ENCODE measurements at places on chromosomes 11 and 22.

DNA sequence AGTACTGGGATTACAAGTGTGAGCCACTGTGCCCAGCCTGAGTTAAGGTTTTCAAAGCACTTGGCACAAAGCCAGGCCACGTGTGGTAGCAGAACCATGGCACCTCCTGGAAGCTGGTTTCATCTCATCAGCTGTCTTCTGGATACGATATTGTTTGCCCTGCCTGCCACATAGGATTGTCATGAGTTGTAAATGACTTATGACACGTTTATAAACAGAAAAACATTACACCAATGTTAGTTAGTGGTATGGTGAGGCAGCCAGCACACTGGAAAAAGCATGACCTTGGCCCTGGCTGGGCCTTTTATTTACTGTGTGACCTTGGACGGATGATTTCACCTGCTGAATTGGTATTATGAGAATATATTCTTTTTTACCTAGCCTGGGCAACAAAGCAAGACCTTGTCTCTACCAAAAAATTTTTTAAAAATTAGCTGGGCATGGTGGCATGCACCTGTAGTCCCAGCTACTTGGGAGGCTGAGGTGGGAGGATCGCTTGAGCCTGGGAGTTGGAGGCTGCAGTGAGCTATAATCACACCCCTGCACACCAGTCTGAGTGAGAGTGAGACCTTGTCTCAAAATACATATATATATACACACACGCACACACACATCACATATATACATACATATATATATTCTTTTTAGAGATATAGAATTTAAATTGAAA lies 24.0 kb upstream of the MYH9 start:
- DNase-seq: no peak

DNA sequence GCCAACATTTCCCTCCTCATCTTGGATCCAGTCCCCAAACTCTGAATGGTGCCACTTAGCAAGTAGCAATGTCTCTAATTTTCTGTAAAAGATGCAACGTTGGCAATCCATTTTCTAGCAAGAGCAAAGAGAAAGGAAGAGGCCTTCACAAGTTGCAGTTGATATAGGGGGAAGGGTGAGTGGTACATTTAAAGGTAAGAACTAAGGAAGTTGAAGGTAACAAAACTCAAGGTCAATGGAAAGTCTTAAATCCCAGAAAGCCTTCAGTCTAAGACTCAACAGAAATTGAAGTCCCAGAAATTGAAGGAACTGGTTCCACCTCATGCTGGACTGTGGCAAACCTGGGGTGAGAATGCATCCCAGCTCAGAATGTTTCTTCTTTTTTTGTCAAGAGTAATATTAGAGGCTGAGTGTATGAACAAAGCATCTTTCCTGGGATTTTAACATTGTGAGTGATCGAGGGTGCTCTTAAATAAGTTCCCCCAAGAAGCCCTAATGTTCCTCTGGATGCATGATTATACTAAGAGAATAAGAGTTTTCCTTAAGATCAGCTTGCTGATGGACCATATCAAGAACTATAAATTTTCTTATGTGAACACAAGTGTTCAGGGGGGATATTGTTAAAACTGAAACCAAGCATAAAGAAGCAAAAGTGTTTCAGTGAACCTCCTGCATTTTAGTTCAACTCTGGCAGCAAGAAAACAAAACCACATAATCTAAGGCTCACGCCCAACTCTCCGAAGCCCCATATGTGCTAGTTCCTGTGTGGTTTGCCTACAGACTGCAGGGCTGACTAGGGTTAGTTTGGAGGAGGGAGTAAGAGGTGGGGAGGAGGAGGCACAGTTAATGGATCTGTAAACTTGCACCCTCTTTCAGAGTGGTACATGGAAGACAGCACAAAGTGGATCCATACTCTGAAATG lies at the start of gene GRAP2:
Gene GRAP2 (plus strand): TSS at position 779 of the 922 bp plus-strand sequence. CDS start 46,023 bp downstream, outside the sequence.
- DNase-seq: no peak

DNA sequence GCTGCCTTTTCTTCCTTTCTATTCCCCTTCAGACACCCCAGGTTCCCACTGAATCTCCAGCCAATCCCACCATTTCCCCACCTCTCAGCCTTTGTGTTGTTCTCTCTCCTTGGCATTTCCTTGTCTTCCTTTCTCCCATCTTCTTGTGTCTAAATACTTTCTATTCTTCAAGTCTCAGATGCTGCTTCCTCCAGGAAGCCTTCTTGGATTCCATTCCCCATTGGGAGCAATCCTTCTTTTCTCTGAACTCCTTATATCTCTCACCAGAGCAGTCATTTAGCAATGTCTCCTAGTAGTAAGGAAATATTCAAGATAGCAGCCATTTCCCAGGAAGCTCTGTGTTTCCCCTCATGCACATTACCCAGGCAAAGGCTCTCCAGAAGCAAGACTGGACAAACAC lies 15.4 kb downstream of the YPEL4 start:
- no peak for DNase-seq

GRCh38 chr11:65968600-65969482 lies 7.3 kb downstream of the SART1 start:
- no peak for DNase-seq

DNA sequence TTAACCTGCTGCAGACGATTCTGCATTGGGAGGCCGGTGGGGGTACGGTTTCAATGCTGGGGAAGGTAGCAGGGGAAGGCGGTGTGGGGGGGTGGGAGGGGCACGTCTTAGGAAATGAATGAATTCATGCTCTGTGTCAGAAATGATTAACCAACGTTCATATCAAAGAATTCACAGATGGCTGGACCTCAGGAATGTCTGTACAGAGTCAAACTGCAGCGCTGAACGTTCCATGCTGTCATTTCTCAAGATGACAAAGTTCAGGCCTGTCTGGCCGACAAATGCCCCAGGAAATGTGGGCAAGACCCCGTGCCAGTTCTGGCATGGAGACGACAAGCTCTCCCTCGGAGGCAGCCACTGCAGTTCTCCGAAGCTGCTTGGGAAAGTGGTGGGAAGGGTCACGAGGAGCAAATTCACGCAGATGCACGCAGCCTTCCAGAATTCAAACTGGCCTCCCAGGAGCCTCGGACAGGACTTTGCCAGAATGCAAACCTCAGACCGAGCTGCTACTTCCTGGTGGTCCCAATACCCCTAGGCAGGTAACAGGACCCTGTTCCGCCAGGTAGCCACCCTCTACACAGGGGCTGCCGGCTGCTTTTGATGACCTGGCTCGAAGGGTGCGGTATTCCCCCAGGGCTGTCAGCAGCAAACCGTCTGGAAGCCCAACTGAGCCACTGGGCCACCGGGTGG lies 81.5 kb downstream of the TRMU start:
- no peak for DNase-seq

- no peak for DNase-seq
Observed at GRCh38 chr22:49629586-49630447, 197.9 kb downstream of the BRD1 start.

GRCh38 chr11:65381716-65382032 lies 772 bp downstream of the SLC25A45 start:
- DNase-seq: no peak

DNA sequence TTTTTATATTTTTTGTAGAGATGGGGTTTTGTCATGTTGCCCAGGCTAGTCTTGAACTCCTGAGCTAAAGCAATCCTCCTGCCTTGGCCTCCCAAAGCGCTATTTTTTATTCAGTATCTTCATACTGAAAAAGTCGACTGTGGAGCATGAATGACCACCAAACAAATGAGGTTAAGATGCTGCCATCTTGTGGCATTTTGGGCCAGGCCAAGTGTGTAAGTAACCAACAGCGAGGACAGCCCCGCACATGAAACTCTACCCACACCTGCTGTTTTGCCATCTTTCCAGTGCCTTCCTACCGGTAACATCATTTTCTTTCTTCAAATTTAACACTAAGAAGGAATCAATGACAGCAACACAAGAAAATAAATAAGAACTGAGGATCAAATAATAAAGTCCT lies 32.2 kb upstream of the AQP11 start:
- DNase-seq: no peak

DNA sequence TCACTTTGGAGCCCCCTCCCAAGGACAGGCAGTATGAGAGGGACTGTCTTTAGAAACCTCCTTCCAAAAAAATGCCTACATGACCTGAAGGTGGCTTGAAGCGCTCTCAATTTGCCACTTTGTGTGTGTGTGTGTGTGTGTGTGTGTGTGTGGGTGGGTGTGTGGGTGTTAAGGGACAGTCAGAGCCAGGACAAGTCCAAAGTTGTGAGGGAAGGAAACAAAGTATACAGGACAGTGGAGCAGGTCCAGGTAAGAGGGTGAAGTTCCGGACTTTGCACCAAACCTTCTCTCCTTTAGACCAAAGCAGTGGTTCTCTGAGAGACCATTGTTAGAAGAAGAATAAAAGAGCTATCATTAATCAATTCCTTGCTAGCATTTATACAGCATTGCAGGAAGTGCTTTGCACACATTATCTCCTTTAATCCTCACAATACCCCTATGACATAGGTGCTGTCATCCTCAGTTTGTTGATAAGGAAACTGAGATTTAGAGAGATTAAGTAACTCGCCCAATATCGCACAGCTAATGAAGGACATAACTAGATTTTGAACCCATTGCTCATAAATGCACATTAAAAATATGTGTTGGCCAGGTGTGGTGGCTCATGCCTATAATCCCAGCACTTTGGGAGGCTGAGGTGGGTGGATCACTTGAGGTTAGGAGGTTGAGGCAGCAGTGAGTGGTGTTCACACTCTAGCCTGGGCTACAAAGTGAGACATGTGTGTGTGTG lies 12.4 kb upstream of the SLC5A1 start:
- no peak for DNase-seq

GRCh38 chr11:3926458-3927095 lies 71.1 kb downstream of the STIM1 start:
- no peak for DNase-seq

DNA sequence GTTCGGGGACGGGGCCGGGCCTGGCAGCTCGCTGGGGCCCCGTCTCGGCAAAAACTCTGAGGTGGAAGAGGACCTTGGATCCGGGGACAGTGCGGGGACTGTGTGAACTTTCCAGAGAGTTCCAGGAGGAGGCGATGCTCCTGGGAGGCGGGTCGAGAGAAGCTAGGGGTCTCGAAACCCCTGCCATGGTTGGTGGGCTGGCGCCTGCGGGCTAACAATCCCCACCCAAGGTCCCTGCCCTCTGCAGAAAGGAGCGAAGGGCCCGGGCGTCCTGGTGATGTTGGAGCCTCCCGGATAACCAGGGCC lies 4.7 kb upstream of the GRK2 start:
- DNase-seq: no peak

- no peak for DNase-seq
Observed at GRCh38 chr11:6377902-6378639, 12.2 kb upstream of the SMPD1 start.

- no peak for DNase-seq
Observed at GRCh38 chr11:26914968-26915367, 78.9 kb upstream of the FIBIN start.

GRCh38 chr11:113440816-113441215 lies 34.4 kb downstream of the DRD2 start:
- no peak for DNase-seq

GRCh38 chr22:32323513-32324164 lies 34.0 kb upstream of the RFPL3 start:
- DNase-seq: no peak

- DNase-seq: no peak
Observed at GRCh38 chr11:69089258-69089657, 40.5 kb downstream of the TPCN2 start.

DNA sequence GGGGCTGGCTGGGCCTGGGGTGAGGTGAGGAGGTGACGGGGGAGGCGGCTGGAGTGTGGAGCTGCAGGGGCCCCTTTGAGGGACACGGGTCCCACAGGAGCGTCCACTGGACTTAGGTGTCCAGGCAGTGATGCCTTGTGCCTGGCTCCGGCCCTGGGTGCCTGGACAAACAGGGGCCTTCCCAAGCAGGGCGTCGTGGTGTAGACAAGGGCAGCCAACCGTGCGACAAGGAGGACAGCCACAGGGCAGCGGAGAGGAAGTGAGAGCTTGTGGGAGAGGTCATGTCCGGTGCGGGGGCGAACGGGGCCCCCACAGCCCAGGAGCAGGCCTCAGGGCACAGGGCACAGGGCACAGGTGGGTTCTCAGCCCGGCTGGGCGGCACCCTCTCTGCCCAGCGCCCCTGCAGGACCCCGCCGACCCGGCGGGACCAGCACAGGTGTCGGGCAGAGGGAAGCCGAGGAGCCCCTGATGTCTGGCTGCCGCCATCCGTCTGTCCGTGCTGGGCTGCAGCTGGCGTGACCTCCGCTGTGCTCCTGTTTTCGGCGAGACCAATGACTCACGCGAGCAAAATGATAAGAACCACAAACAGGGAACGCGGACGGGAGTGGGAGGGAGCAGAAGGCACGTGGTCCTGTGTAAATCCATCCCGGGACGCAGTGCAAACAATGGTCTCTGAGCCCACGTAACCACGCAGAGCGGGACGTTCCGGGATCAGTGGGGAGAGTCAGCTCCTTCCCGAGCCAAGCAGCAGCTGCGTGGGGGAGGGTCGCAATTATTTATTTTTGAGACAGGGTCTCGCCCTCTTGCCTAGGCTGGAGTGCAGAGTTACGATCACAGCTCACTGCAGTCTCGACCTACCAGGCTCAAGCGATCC lies 49.1 kb upstream of the A4GALT start:
- no peak for DNase-seq

DNA sequence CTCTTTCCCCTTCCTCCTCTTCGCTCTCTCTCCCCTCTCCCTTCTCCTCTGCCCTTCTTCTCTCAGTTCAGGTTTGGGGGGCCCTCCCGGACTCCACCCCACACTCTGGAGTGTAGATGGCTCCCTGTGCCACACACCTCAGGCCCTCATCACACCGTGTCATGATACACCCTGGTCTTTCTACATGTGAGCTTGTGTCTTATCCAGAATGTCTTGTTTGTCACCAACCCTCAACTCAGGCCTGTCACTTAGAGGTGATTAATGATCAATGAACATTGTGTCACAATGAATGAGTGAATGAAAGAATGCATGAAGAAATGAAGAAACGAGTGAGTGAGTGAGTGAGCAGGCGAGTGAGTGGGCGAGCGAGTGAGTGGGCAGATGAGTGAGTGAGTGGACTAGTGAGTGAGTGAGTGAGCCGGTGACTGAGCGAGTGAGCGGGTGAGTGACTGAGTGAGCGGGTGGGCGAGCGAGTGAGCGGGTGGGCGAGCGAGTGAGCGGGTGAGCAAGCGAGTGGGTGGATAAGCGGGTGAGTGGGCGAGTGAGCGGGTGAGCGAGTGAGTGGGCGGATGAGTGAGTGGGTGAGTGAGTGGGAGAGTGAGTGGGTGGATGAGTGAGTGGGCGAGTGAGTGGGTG lies 33.8 kb downstream of the CAPN1 start:
- DNase-seq: no peak

DNA sequence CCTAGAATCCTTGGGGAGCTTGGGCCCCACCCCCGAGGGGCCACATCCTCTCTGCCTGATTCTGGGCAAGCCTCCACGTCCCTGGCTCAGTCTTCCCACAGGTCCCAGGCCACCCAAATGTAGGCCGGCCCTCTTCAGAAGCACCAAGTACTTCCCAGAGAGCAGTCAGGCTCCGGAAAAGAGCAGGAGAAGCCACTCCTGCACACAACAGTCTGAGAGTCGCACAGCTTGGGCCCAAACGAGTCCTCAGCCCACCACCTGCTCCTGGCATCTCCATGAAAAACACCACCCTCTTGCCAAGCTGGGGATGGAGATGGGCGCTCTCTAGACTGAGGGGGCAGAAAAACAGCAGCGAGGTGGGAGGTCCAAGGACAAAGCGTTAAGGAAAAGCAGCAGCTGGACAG lies 15.4 kb downstream of the EHD1 start:
- DNase-seq: no peak

GRCh38 chr11:13334034-13334786 lies 56.6 kb downstream of the BMAL1 start:
- DNase-seq: no peak
